Stimulated activated CD4-positive, alpha-beta T cell treated with anti-CD3 and anti-CD28 coated beads, TNF-alpha, amount 100 ng/mL, for 1 hour (primary cell): ENCODE measurements at places on chromosomes 2 and 18.
A peak's percentile ranks its signal among the peaks of the same experiment; 100 is the strongest.

DNA sequence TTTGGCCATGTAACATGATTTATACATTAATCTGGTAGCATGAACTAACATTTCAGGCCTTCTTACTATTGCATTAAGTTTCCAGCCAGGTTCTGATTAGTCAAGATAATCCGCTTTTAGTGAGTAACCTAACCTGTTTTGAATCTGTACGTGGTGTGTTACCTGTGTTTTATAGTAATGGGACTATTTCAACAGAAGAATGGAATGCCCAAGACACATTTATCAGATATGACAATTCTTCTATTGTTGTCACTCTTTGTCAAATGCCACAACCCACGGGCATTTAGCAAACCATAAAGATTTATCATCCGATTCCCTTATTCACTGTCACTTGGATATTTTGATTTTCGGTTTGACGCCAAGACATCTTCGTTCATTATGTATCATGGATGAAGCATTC, 117.9 kb downstream of the ETAA1 start:
- DNase-seq: no peak

DNA sequence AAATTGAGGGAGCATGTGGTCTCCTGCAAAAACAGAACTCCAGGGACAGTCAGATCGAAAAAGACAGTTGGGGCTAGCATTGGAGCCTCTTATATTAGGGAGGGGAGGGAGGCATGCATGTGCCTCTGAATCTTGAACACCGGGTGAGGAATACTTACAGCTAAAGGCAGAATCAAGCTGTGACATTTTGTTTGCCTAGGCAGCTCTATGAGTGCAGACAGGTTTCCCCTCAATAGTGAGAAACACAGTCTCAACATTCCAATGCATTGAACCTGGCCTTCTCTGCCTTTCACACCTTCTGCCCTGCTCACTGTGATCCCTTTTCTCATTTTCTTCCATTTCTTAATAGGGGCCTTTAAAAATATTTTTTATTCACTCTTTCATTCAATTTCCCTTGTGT, 140.4 kb downstream of the THSD7B start:
- no peak for DNase-seq

DNA sequence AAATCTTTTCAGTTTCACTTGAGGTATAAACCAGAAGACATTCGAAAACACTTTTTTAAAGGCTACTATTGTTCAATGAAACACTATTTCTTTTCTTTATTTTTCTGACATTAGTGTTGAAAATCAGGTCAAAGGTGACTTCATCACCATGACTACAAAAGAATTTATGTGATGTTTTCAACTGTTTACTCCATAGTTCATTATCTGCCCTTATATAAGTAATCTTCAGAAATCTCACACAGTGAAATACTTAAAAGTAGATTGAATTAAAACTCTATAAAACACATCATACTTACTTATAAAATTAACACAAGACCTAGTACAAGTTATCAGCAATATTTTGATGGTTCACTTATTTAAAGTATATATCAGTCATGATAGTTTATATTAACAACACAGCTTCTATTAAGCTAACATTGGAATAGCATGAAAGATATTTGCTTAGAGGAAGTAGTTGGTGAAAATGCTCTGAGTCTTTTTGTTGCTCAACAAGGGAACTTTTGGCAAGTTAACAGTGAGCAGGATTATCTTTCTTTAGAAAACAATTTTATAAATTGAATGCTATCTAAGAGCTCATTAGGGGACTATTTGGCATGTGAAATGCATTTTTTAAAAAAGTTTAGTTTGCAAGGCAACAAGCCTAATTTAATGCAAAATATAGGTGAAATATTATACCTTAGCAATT, 60.8 kb downstream of the MC4R start:
- no peak for DNase-seq

DNA sequence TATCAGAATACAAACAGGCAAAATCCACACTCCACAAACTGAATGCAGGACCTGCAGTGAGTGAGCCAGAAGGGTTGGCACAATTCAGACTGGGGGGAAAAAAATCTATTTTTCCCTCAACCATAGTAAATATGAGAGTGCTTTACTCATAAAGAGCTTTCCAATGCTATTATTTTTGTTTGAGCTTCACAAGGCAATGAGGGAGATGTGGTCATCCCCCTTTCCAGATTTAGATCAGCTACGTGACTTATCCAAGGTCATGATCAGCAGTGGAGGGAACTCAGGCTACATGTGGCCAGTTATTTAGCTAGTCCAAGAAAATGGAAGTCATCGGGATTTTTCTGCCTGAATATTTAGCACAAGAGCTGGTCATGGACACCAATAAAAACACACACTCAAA, 120.4 kb upstream of the KLF7 start:
- no peak for DNase-seq

DNA sequence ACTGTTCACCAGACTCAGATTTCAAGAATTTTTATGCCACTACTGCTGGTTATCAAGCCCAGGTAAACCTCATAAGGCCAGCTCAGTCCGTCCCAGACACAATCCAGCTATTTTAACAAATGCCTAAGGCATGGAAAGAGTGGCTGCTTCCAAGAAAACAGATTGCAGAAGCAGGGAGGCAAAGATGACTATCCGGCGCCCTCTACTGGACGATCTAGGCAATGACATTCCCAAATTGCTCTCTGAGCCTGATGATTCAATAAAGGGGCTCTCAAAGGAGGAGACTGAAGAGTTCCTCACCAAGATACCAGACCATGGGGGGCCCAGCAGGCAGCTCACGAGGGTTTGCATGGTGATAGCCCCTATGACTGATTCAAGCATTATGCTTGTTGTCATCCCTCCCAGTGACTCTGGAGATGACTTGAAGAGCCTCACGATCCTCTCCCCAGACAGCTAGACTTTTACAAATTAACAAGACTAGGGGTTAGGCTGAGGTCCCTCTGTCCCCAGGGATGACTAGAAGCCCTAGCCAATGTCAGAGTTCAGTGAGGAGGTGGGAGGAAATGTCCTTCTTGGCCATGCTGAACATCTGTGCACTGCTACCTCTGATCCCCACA, 25.0 kb downstream of the SERPINB8 start:
- DNase-seq: peak; percentile 17

- DNase-seq: no peak
Measured at GRCh38 chr2:88831792-88832248, 140.3 kb downstream of the RPIA start.

- no peak for DNase-seq
Measured at GRCh38 chr2:20212871-20213503, 11.9 kb downstream of the SDC1 start.

DNA sequence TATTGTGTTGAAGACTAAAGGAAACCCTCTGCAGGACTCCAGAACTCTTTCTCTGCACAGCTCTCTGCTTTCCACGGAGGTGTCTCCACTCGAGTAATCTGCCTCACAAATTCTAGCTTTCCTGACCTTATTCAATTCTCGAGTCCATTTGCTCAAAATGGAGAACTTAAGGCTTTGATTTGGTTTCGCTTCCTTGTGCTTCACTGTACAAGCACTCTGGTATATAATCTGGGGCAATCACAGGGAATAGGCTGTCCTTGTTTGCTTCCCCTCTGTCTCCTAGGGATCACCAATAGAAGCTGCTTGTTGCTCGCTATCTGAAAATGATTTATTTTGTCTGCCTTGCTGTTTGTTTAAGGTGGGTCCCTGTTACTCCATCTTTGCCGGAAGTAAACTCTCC, 129.1 kb upstream of the DOCK10 start:
- DNase-seq: no peak

DNA sequence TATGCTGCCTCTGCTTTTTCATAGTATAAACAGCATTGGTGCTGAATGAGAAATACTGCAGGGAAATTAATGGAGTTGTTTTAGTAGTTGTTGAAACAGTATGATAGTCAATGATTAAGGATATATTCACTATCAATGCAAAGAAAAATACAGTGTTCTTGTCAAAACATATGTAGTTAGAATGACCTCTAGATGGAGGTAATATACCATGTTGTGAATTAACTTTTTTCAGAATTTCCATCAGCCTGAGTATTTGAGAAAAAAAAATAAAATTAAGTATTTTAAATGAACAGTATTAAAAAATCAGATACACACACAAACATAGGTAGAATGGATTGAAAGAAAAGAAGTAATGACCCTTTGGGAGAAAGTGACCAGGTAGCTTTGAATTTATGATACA, 59.5 kb downstream of the RMDN2 start:
- DNase-seq: no peak

DNA sequence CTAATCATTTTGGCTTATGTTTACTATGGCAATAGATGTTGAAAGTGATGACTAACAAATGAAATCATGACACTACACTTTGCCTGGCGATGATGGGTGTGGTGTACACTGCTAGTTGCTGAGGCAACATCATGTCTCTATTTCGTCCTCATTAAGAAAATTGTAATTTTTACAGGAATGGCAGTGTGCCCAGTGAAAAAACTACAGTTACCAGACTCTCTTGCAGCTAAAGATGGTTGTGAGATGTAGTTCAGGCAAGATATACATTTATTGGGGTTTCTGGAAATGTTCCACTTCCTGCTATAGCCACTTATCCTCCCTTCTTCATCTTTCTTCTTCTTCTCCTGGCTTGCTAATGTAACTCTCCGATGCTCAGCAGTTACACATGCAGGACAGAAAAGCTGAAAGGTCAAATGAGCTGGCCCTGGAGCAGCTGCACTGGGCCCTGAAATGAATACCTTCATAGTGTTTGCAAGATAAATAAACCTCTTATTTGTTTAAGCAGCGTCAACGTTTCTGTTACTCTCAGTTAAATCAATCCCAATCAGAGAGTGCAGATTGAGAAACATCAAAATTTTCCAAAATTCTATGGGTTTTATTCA, 46.0 kb downstream of the SOCS6 start:
- DNase-seq: no peak

- no peak for DNase-seq
Measured at GRCh38 chr2:64220894-64221617, 76.8 kb upstream of the PELI1 start.

DNA sequence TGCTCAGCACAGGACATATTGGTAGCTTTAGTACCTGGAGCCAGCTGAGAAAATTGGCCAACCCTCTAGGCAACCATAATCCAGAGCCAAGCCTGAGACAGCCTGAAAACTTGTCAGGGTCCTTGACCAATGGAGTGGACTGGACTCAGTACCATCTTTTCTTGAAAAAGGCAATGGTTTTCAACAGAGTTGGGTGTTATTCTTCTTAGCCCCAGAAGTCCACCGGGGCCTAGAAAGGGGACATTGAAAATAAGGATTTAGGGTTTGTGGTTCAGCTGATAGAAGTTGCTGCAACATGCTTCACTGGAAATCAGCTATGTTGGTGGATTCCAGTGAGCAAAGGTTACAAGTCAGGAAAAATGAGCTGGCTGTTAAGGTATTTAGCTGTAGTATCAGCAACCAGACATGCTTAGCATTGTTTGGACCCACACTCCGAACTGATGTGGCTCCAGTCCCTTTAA, 22.1 kb upstream of the CNOT11 start:
- no peak for DNase-seq

GRCh38 chr18:2430191-2430590, 141.1 kb downstream of the METTL4 start:
- DNase-seq: no peak

GRCh38 chr2:165305391-165306096, 66.3 kb downstream of the SCN2A start:
- no peak for DNase-seq

DNA sequence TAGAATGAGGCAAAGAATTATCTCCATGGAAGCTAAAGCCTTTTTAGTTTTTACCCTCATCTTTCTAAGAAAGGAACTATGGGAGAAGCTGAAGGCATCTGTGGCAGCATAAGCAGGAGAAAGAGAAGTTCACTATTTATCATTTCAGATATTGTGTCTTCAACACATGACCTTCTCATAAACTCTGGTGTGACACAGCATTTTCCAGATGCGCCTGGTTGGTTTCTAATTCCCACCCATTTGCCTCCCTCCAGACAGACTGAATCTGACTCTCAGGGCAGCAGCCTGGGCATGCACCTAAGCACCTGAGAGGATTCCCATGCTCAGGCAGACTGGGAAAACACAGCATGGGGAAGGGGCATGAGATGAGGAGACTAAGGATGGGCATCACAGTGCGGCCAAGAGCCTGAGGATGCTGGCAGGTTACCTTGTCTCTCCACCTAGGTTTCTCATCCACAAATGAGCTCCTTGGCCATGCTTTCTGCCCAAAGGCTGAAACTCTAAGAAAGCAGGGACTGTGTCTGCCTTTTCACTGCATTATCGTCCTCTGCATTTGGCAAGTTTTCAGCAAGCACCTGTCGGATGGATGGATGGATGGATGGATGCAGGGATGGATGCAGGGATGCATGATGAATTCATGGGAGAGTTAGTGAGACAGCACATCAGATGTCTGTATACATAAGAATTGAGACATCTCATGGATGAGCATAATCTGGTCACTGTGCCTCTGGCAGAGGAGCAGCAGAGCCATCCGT, 28.8 kb upstream of the SULT1C4 start:
- no peak for DNase-seq

- no peak for DNase-seq
Measured at GRCh38 chr18:74507097-74507881, 11.1 kb downstream of the CNDP2 start.

- no peak for DNase-seq
Measured at GRCh38 chr2:196390243-196391148, 219.1 kb upstream of the STK17B start.

DNA sequence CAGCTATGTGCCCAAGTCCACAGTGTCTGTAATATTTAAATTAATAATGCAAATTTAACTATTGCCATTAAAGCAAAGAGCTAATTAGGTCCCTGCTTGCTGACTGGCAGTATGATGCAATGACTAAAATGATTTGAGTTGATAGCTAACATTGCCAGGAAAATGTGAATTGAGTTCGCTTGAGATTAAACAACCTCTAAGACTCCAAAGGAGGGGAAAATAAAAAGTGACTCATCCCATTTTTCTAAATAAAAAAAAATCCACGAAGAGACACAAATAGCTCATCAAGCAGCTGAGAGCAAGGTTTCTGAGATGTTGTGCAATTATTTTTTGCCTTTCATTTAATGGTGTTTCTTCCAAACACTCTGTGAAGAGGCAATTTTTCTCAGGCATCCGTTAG, 413.0 kb downstream of the MTX2 start:
- no peak for DNase-seq

- DNase-seq: no peak
Measured at GRCh38 chr2:13558368-13558767, 841.6 kb downstream of the TRIB2 start.

GRCh38 chr18:46250812-46251173, 146.6 kb downstream of the HAUS1 start:
- no peak for DNase-seq

- no peak for DNase-seq
Measured at GRCh38 chr18:31506024-31506742, 8.2 kb downstream of the DSG2 start.

DNA sequence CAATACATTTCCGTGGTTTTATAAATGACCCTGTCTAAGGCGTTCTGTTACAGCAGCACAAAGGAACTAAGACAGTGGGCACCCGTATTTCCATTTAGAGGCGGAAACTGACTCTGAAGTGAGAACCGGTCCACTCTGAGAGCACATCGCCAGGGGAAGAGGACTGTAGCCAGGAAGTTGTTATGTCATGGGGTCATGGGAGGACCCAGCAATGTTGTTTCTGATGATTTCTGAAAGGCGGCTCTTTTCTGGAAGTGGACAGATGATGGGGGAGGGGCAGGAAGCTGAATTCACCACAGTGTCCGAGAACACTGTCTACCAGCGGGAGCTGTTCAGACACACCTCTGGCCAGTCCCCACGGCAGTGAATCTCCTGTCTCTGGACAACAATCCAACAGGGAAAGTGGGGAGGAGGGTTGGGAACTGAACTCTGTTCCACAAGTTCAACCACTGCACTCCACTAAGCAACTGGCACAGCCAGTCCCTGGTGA, 2.1 kb upstream of the LRRFIP1 start:
- DNase-seq: no peak

GRCh38 chr2:149921911-149922616, 334.5 kb upstream of the MMADHC start:
- DNase-seq: no peak
